ENCODE measurements at places on chromosomes 3 and 15.

GRCh38 chr15:97547381-97547780, 413.1 kb upstream of the ARRDC4 start:
- no peak for DNase-seq

DNA sequence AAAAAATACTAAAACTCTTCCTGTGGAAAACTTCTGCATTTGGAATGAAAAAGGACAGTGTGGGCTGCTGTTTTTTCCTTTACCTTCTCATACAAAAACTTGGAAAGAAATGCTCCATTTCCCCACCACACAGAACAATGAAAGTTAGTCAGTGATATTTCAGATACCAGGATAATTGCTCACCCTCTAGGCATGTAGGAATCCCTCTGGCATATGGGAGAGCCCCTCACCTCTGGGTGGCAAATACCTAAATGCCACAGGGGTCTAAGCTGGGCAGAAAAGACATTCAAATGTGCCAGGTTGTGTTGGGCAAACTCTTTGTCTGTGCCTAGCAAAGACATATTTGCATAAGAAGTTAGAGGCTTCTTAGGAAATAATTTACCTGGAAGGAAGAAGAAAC, 560.3 kb upstream of the NR2F2 start:
- DNase-seq = no peak

DNA sequence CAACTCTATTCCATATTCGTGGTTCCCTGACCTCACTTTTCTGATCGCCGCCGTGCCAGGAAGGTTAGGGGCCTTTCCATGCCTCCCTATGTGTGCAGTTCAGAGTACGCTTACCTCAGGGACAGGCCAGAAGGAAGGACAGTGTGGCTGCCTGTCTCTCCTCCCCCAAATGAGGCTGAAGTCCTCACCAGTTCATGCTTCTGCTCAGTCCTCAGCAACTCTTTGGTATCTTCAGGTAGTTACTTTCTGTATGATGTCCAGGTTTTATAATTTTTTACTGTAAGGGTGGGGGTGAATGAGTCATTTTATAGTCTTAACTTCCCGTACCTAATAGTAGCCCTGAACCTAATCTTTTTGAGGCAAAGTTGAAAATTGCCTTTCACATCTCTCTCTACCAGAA, 98.7 kb downstream of the VPS8 start:
- DNase-seq = no peak

GRCh38 chr3:179943117-179943880, 93.4 kb downstream of the PEX5L start:
- no peak for DNase-seq

DNA sequence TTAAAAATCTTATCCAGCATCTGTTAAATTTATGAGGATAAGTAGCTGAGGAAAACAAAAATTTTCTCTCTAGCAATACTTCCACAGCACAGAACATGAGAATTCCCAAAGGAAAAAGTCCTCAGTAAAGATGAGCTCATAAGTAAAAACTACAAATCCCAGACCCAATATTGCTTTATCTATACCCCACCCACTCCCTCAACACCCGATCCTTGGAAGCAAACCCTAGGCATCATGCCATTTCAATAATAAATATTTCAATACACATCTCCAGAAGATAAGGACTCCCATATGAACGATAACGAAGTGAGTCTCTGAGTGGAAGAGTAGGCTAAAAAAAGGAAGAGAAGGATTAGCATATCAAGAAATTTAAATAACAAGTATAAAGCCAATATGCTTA, 8.3 kb upstream of the PRR20G start:
- DNase-seq = no peak

GRCh38 chr15:35867356-35867755, 321.4 kb upstream of the DPH6 start:
- no peak for DNase-seq

DNA sequence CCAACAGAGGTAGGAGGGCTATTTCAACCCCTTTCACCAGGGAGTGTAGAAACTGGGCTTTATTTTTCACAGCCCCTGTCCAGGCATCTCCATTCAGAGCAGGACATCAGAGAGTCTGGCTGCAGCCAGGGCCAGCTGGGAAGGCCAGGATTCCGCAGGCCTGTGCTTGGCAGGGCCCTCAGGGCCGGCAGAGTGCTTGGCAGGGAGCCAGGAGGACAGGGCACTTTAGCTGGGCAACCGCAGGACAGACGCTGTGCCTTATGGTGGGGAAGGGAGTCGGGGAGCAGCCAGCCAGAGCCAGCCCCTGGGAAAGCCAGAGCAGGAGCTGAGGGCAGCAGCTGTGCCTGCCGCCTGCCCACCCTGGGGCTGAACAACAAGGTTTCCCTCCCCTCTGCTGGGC, 34.5 kb upstream of the IQCF6 start:
- no peak for DNase-seq

DNA sequence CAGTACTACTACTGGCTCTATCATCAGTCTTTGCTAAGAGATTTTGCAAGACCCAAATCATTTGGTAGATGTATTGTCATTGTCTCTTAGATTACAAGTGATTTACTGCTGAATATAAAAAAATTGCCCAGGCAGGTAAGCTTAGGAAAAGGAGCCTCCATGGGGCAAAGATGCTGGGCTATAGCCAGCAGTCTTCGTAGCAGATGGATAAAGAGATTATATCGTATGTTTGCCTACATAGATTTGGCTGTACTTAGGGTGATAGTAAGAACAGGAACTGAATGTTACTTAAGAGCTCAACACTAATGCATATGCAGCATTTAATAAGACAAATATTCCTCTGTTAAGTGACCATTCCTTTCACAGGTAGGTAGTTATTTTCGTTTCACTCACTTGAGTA, 48.9 kb downstream of the PTPRG start:
- DNase-seq = no peak

- no peak for DNase-seq
Measured at GRCh38 chr3:31420311-31420710, 112.4 kb upstream of the STT3B start.

- DNase-seq = no peak
Measured at GRCh38 chr3:111315930-111316587, 225.9 kb upstream of the CD96 start.

GRCh38 chr15:70297465-70298058, 199.8 kb upstream of the TLE3 start:
- DNase-seq = no peak

DNA sequence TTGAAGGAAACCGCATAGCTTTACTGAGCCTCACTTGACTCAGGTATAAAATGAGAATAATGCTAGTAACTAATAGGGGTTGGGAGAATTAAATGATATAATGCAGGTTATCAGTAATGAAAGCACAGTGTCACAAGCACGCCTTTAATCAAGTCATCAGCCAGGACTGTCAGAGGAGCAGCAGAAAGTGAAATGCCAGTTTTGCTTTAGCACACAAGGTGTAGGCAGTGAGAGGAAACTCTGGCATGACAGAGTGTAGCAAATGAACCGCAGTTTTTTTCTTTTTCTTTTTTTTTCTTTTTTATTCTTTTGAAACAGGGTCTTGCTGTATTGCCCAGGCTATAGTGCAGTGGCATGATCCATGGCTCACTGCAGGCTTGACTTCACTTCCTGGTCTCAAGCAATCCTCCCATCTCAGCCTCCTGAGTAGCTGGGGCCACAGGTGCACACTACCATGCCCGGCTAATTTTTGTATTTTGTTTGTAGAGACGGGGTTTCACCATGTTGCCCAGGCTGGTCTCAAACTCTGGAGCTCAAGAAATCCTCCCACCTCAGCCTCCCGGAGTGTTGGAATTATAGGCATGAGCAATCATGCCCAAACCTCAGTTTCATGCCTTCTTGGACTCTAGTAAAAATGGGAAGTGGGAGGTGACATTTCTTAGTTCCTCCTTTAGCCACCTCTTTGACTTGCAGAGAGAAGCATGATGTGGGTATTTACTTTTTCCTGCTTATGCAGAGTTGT, 9.7 kb upstream of the SCAANT1 start:
- DNase-seq = no peak

DNA sequence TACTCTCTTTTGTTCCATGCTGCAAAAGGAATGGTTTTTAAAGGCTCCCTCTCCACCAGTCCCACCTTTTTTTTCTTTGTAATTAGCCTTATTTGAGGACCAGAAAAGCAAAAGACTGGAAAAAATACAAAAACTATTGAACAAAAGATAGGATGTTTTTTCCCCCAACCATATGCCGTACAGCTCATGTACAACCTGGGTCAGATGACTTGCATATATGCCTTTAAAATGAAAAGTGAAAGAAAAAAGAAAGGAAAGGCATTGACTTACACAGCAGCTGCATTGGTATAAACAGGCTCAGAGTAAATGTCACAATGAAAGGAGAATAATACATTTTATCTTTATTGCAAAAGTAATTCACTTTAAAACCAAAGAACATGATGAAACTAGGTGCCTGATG, 69.5 kb upstream of the CMC1 start:
- DNase-seq = no peak

GRCh38 chr3:157030712-157031111, 129.2 kb downstream of the CCNL1 start:
- no peak for DNase-seq

DNA sequence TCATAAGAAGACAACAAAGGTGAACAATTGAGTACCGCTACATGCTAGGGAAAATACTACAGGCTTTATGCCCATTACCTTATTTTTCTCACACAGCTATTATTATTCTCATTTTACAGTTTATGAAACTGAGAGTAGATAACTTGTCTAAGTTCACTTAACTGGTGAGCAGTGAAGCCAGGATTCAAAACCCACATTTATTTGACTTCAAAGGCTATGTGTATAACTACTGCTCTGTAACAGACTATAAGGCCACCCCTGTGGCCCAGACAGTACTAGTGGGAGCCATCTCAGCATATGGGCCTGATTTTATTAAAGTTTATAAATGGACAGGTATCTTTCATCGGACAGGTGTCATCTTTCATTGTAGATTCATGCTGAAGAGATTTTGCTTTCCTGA, 14.4 kb upstream of the BBX start:
- no peak for DNase-seq

GRCh38 chr15:80608688-80609087, 86.4 kb upstream of the ABHD17C start:
- no peak for DNase-seq

DNA sequence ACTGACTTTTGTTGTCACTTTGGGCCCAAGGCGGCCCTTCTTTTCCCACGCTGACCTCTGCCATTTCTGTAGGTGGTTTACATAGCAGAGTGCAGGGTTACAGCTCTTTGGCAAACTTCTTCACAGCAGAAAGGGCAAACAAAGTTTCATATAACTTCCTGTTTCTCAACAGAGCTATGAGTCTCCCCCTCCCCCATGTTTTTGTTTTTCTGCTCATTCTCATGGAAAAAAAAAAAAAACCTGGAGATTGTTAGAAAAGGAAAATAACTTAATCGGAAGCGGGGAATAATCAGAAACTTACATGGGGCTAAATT, 342.0 kb upstream of the NR2F2 start:
- DNase-seq = no peak

DNA sequence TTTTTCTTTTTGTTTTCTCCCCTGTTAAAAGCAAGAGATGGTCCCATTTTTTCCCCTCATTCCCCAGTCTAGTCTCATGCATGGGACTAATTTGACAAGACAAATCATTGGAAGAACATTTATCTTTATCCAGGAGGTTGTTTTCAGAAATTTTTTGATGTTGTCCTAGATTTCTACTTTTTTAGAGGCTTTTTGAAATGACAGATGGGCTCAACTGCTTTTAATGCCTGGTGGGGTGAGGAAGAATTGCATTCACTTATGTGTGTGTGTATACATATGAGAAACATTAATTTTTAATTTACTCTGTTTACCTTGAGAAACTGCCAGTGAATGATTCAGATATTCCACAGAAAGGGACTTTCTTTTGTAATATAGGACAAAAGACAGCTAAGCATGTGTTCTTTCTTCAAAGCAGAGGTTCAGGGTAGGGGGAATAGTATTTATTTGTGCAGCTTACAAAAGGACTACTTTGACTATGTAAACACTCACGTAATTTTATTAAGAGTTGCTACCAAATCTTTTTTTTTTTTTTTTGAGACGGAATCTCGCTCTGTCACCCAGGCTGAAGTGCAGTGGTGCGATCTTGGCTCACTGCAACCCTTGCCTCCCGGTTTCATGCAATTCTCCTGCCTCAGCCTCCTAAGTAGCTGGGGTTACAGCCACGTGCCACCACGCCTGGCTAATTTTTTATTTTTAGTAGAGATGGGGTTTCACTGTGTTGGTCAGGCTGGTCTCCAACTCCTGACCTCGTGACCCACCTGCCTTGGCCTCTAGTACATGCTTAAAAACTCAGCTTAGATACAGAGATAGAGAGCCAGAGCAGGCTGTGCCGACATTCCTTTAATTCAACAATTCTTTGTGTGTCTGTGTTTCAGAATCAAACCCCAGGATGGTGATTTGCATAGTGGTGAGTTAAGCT, 130.1 kb upstream of the RARB start:
- DNase-seq = no peak

- no peak for DNase-seq
Measured at GRCh38 chr15:87522997-87523396, 733.5 kb downstream of the NTRK3 start.

GRCh38 chr3:137347132-137347531, 389.3 kb downstream of the IL20RB start:
- no peak for DNase-seq

GRCh38 chr15:41487381-41487780, 6.3 kb upstream of the ITPKA start:
- no peak for DNase-seq

GRCh38 chr3:9088441-9089353, 125.4 kb upstream of the RAD18 start:
- DNase-seq = no peak

DNA sequence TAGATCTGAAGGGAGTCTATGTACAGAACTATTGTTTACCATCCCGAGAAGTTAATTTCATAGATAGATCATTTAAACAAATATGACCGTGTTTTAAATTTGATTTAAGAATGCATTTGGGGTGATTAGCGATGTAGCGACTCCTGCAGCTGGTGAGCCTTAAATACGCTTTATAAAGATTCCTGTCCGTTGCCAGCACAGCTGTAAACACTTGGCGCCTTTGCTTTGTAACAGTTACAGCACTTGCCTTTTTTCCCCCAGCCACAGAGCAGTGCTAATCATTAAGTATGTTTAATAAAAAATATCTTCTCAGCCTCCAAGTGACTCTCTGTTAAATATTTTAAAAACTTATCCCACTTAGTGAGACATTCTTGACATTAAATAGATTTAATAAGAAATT, 333.8 kb downstream of the FEZF2 start:
- no peak for DNase-seq

All from CD4-positive, alpha-beta T cell treated with Interleukin-17A for 4 hours (primary cell).